ENCODE measurements at places on chromosomes 12 and 14.

GRCh38 chr12:47437570-47437969 is 268.3 kb downstream of the RPAP3 start:
- DNase-seq, result no peak

- no peak for DNase-seq
Observed at GRCh38 chr12:6158255-6158654, 33.8 kb upstream of the VWF start.

GRCh38 chr12:64672925-64673409 is 62.7 kb downstream of the RASSF3 start:
- no peak for DNase-seq

GRCh38 chr14:50056435-50056834 is 59.9 kb downstream of the VCPKMT start:
- DNase-seq, result no peak

- DNase-seq, result no peak
Observed at GRCh38 chr12:113169697-113170096, 15.6 kb downstream of the DDX54 start.

GRCh38 chr14:42428996-42429395 is 822.3 kb downstream of the LRFN5 start:
- DNase-seq, result no peak

DNA sequence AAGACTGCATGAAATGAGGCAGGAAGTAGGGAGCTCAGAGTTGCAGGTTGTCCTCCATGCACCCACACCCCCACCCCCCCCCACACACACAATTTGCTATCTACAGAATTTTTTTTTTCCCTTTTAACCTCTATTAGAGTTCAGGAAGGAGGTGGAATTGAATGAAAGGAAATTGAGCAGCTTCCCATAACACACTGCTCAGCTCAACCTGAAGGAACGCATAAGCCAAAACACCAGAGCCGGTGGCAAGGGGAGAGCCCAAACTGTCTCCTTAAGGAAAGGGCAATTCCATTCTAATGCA is 74.1 kb downstream of the NUAK1 start:
- no peak for DNase-seq

DNA sequence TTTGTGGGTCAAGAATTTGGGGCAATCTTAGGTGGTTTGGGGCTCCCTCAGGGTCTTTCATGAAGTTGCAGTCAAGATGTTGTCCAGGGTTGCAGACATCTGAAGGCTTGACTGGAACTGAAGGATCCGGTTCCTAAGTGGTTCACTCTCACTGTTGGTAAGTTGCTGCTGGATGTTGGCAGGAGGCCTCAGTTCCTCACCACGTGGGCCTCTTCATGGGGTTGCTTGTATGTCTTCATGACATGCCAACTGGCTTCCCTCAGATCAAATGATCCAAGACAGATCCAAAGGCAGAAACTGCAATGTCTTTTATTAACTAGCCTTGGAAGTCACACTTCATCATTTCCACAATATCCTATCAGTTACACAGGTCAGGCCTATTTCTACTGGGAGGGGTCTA is 49.2 kb downstream of the ARF6 start:
- no peak for DNase-seq

- DNase-seq, result no peak
Observed at GRCh38 chr14:61211476-61212255, 69.5 kb downstream of the TMEM30B start.

Measured in hippocampal formation (tissue), 2 donors.